ENCODE measurements at places on chromosomes 1 and 21.

GRCh38 chr1:111202707-111203623, 2.5 kb upstream of the DENND2D start:
- no peak for DNase-seq

DNA sequence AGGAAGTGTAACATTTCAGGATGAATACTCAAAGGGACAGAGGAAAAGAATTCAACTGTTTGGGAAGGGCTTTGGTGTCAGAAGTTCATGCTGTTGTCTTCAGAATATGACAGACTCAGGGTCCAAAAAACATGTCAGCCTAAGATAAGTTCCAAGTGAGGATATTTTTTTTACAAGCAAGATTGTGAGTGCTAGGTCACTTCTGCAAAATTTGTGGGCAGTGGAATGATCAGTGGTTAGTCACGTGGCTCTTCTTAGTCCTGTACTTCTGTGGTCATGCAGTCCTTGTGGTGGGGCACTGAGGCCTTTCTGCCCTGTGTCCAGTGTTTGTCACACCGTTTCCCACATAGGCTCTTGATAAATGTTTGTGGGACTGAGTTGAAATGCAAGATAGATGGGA, 5.2 kb downstream of the RGL1 start:
- DNase-seq, result no peak

- DNase-seq, result no peak
Observed at GRCh38 chr1:23644555-23644866, 47.1 kb upstream of the RPL11 start.

GRCh38 chr21:26451081-26451740, 121.9 kb downstream of the CYYR1 start:
- DNase-seq, result no peak

GRCh38 chr1:239771550-239771949, 320.1 kb upstream of the FMN2 start:
- DNase-seq, result no peak

GRCh38 chr1:65064981-65065380, 83.0 kb upstream of the AK4 start:
- DNase-seq, result no peak

DNA sequence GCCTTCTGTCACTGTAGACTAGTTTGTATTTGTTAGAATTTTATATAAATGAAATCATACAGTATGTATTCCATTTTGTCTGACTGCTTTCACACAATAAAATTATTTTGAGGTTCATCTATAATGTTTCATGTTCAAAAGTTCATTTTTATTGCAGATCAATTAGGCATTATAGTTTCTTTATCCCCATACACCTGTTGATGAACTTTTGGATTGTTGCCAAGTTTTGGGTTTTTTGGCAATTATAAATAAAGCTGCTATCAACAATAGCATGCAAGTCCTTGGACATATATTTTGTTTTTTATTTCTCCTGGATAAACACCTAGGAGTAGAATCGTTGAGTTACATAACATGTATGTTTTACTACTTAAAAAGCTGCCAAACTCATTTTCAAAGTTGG, 47.1 kb upstream of the FAM3B start:
- no peak for DNase-seq

DNA sequence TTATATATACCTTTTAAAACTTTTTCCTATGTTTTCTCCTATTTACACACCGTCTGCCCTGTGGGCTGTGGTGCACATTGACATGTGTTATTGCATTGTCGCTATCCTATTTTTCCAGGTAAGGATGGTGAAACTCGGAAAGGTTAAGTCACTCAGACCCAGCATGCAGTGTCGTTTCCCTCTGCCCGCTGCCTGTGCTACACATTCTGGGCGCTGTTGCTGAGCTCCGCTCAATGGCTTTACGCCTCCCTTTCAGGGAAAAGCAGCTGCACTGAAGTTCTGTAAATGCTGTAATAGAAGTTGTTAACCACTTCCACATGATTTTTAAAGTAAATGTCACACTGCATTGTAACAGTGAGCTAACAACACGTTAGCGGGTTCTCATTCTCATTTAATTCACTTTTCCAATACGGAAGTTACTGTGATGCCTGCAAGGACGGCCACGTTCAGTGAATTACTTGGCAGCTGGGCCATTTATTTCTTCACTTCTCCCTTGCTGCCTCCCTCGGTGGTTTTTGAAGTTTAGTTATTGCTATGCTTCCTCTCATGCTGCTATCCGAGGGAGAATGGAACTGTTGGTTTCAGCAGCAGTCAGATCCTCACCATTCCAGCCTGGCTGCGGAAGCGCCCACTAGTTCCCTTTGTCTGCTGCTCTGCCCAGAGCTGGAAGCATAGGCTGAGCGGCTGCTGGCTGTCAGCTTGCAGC, 288.7 kb downstream of the SPATA17 start:
- no peak for DNase-seq

DNA sequence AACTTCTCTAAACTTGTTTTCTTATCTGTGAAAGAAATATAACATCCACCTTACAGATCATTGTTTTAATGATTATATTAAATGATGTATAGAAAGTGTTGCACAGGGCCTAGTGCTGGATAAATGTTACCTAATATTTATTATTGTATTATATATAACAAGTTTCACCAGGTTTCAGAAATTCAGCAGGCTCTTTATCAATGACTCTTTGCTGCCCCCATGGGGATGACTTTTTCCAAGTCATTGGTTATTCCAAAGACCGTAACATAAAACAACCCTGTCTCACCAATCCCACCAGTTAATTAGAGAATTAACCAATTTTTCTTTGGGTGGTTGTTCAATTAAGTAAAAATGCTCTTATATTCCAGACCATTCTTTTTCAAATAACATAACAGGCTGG, 7.3 kb upstream of the DEDD start:
- peak; percentile 50 for DNase-seq

- DNase-seq, result no peak
Observed at GRCh38 chr1:58143972-58144697, 402.4 kb downstream of the OMA1 start.

GRCh38 chr1:17274186-17275170, 25.6 kb downstream of the PADI3 start:
- DNase-seq, result peak; percentile 37

DNA sequence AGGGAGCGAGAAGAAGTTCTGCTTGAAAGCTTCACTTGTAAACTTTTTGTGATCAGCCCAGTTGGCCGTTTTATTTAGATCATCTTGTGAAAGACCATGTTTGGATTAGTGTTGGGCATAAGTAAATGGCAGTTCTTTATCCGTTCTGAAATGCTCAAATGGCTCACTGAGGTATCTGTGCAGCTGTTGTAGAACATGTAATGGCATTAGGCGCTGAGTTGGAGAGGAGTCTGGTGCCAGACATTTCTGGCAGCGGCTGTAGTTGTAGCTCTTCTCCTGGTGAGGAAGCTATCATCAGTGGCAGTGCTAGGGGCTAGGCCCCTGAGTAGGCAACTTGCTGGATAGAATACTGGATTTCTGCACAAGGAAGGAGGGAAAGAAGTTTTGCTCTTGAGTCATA, 321.6 kb downstream of the LMO4 start:
- DNase-seq, result no peak

DNA sequence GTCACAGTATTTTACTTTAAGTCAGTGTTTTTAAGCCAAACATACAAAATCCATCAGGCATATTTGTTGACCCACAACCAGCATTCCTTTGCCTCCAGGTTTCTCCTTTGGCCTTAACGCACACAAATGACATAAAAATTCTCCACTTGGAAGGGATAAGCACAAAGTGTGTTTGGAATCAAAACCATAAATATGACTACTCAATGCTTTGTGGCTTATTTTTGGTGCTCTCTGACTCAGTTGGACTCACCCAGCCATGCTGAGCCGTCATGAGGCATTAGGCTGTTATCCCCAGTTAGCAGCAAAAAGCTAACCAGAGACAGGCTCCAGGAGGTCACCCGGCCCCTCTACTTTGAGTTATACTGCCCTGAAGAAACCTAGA, 948 bp downstream of the PRUNE1 start:
- no peak for DNase-seq

- no peak for DNase-seq
Observed at GRCh38 chr1:43444836-43445235, 8.9 kb downstream of the HYI start.

GRCh38 chr1:171819946-171820345, 21.4 kb upstream of the DNM3 start:
- no peak for DNase-seq

All from A172 (cell line).